ENCODE measurements at places on chromosomes 3 and 15.

GRCh38 chr15:46304321-46304720 lies 669.5 kb downstream of the SQOR start:
- no peak for DNase-seq

GRCh38 chr3:8542190-8543135 lies 40.8 kb downstream of the LMCD1 start:
- DNase-seq: no peak

- DNase-seq: no peak
Observed at GRCh38 chr3:177528306-177529070, 331.2 kb upstream of the TBL1XR1 start.

DNA sequence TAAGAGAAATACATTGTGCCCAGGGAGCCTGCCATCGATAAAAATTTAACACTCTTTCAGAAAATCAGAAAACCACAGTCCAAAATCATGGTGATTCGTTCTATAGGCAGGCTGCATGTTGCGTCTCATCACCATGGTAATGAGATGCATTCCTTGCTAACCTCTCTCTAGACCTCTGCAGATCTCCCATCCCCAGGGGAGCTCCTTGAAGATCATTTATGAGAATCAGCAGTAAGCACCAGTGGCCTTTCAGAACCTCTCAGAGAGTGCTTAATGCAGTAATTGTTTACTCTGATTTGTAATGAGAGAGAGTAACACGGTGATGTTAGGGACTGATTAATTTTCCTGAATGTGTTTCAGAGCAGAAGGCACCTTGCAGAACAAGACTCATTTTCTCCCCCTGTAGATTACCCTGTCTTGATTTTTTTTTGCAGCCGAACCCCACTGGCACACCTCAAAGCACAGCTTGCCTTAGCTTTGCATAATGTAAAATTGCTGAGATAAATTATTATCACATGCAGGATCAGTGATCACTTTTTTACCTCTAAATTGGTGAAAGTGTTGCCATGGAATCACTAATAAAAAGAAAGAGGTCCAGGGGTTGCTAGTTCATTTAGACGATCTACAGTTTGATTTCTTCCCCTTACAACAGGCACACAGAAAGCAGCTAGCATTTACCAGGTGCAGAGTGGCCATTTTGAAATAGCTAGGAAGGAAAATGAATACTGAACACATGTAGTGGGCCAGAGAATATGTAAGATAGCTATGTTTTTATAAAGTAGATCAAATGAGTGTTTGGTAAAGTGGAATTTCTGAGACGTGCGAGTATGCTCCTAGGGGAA lies 98.9 kb upstream of the CHL1 start:
- peak; percentile 36 for DNase-seq

DNA sequence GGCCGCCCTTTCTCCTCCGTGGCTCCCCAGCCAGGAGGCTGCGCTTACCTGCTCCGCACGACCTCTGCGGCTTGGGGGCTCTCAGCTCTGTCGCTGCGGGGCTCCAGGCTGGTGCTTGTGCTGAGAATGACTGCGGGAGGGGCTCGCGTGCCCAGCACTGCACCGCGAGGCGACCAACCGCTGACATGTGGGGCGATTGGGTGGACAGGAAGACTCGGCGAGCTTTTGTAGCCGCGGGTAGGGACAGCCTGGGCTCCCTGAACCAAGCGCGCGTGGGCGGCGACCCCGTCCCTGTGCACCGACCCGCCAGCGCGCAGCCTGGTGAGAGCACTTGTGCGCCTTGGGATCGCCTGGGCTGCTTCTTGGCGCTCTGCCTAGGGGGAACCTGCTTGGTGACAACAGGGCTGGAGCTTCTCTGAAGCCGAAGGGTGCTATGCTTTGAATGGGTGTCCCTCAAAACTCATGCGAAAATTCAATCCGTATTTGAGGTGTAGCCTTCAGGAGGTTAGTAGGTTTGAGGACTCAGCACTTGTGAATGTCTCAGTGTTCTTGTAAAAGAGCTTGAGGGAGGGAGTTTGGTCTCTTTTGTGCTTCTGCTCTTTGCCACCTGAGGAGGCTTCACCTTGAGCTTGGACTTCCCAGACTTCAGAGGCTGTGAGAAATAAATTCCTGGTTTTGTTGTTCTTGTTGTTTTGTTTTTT lies 50.4 kb downstream of the IL12A start:
- DNase-seq: no peak

- no peak for DNase-seq
Observed at GRCh38 chr3:69128509-69128908, 6.1 kb upstream of the LMOD3 start.

GRCh38 chr3:54863366-54863765 lies 64.5 kb downstream of the LRTM1 start:
- no peak for DNase-seq

DNA sequence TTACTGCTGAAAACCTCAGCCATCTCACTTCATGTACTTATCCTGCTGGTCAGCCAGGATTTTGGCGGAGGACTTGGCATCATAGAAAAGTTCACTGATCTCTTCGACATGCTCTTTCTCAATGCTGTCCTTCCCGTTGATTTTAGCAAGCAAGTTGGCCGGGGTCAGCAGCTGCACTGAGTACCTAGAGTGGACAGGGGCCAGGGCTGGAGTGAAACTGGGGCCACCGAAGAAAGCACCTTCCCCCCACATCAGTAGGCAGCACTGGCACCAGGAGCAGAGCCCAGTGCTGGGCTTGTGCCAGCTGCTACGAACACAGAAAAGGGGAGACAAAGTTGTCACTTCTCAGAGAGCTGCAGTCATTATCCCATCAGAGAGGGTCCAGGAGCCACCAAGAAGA lies 29.0 kb downstream of the SEC61A1 start:
- no peak for DNase-seq

DNA sequence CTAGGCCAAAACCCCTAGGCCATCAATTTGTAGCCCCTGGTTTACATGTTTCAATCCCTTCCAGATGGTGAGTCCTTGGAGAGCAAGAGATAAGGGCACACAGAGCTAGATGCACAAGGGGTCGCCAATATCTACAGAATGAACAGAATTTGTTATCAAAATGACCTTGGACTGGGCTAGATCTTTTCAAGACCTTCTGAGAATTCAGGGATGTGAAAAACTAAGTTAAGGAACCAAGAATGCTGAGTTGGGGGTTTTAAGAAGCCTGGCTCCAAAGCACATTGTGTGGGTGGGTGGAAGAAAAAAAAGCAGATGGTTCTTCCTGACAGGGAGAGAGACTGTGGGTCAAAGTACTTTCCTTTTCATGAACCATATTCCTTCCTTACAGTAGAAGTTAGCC lies 10.2 kb downstream of the CDCP1 start:
- DNase-seq: no peak
